Esophagus muscularis mucosa (tissue), 4 donors: ENCODE measurements at places on chromosomes 3 and 15. TPM values are rescaled to one million over a fixed set of nuclear protein-coding genes. Genes with fewer than 3 reads are reported as not detected.

The TERC gene
- 19.1 TPM for total RNA-seq

- DNase-seq: no peak
- H3K27me3 ChIP-seq: no peaks in the 10 kb centered on the region
- H3K27ac ChIP-seq: no peak within 1 kb of the TSS
- no peaks in the 10 kb centered on the region for H3K36me3 ChIP-seq
- H3K4me1 ChIP-seq: peaks cover 41% of the 10 kb centered on the region
Measured at GRCh38 chr3:50345586-50346234, at the start of gene ZMYND10. Gene ZMYND10 (minus strand): TSS chr3:50345732. CDS start chr3:50345579, 153 bp downstream.

GRCh38 chr3:132997404-132998185, 40.6 kb upstream of the TMEM108 start:
- H3K27ac ChIP-seq: no peak overlapping the region
- no peak for DNase-seq
- no peaks in the 10 kb centered on the region for H3K36me3 ChIP-seq
- no peaks in the 10 kb centered on the region for H3K27me3 ChIP-seq
- no peak overlapping the region for H3K4me3 ChIP-seq

GRCh38 chr3:85584779-85585356, 626.1 kb downstream of the CADM2 start:
- no peaks in the 10 kb centered on the region for H3K27me3 ChIP-seq
- no peaks in the 10 kb centered on the region for H3K4me1 ChIP-seq
- no peak for DNase-seq

- no peak for DNase-seq
- no peaks in the 10 kb centered on the region for H3K27me3 ChIP-seq
Measured at GRCh38 chr3:149327156-149327555, 6.3 kb downstream of the TM4SF18 start.

DNA sequence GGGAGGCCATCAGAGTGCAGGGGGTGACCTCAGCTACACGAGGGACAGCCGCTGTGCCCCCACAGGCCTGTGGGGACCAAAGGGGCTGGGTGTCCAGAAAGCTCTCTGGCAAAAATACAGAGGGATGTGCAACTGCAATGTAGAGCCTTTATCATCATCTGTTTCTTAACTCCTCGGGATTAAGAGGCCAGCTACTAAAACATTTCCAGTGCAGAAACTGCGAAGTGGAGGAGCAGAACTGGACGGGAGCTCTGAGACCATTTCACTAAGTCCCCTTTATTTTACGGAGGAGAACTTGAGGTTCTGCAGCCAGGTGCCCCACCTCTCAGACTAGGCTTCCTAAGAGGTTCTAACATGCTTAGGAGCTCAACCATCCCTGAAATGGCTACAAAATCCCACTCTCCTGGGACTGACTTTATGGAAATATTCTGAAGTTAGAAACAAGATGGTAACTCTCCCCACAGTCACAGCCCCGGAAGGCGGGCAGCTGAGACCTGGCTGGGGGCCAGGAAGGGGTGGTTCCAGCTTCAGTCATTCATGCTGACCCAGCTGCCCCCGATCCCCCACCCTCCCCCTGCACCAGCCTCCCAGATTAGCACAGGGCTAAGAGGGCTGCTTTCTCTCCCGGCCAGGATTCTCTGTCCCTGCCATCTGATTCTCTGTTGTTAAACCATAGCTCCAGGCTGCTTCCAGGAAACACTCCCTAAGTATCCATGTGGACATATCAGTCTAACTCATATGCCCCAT, 40.3 kb downstream of the UMPS start:
- H3K4me1 ChIP-seq: peaks cover 51% of the 10 kb centered on the region
- peaks cover 44% of the 10 kb centered on the region for H3K36me3 ChIP-seq
- no peaks in the 10 kb centered on the region for H3K27me3 ChIP-seq
- DNase-seq: no peak
- no peak overlapping the region for H3K4me3 ChIP-seq
